ENCODE measurements at places on chromosomes 11 and 22. TPM values are rescaled to one million over a fixed set of nuclear protein-coding genes. Genes with fewer than 3 reads are reported as not detected.

Gene SHANK2
- total RNA-seq: 99.2 TPM

Gene EEF1G
- total RNA-seq: 1,400 TPM

Gene OR4A16
- not detected for total RNA-seq

Gene FGF19
- not detected for total RNA-seq

Gene GGT1
- total RNA-seq: 5.6 TPM

Gene MN1
- 64.2 TPM for total RNA-seq

Gene CASP4
- 1.9 TPM for total RNA-seq

Gene PNPLA5
- not detected for total RNA-seq

Gene C11orf91
- not detected for total RNA-seq

Gene OR52E8
- total RNA-seq: 0.63 TPM

Gene RAB38
- total RNA-seq: 0.63 TPM

Gene IGLL1
- total RNA-seq: not detected

Gene CCDC73
- not detected for total RNA-seq

Gene P2RY6
- total RNA-seq: not detected

Gene MRGPRF
- not detected for total RNA-seq

Gene GUCY1A2
- total RNA-seq: 186 TPM

Gene MIOX
- total RNA-seq: not detected
